ENCODE measurements at places on chromosomes 6 and 20.

- DNase-seq, result no peak
Observed at GRCh38 chr6:39850736-39851297, 58.6 kb downstream of the DAAM2 start.

DNA sequence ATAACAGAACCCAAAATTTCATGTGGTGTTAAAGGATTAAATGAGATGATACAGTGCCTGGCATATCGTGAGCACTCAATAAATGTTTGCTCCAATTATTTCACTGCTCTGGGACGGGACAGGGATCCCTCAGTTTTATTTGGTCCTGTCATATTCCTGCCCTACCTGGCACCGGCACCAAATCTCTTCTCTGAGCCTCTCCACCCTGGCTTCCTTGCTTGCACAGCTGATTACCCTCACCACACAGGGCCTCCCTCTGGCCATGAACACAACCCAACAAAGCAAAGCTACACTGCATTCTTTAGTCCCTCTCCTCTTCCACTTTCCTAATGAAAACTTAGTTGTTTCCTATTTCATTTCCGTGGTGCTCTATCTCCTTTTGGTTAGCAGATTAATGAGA lies 16.4 kb downstream of the CHD6 start:
- no peak for DNase-seq

DNA sequence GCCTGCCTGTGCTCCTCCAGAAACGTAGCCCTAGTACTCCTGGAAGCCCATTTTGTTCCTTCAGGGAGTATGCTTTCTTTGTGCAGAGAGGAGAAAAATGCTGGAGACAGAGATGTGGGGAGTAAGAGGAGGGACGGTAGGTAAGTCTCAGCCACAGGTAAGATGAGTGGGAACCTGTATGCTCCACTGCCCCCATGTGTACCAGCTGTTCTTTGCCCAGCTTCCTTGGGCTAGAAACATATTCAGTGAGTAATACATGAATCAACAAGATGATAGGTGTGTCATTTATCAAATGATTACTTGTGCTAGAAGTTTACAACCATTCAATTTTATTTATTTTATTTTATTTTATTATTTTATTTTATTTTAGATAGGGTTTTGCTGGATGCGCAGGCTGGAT lies 13.6 kb upstream of the CEP85L start:
- DNase-seq, result no peak

DNA sequence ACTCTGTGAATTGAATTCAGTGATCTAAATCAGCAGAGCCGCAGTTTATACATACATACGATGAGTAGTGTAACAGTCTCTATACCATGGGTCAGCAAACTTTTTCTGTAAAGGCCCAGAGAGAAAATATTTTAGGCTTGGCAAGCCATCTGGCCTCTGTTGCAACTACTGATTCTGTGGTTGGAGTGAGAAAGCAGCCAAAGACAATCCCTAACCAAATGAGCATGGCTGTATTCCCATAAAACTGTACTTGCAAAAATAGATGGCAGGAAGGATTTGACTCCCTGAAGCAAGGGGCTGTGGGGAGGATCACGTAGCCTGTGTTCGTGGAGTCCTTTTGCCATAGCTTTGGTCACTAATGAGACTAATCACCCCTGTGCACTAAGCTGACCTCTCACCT lies 17.9 kb upstream of the MOCS1 start:
- DNase-seq, result no peak

- no peak for DNase-seq
Observed at GRCh38 chr6:15077961-15078360, 167.9 kb upstream of the JARID2 start.

- no peak for DNase-seq
Observed at GRCh38 chr6:157139054-157139708, 184.1 kb downstream of the TMEM242 start.

GRCh38 chr20:14838663-14839628 lies 501.5 kb upstream of the FLRT3 start:
- DNase-seq, result no peak

- DNase-seq, result no peak
Observed at GRCh38 chr6:46289898-46290297, 119.1 kb upstream of the ENPP5 start.

- DNase-seq, result no peak
Observed at GRCh38 chr6:52022675-52023074, 64.7 kb downstream of the PKHD1 start.

- DNase-seq, result no peak
Observed at GRCh38 chr6:83962582-83962981, 71.0 kb upstream of the MRAP2 start.

- DNase-seq, result no peak
Observed at GRCh38 chr6:106789428-106790148, 160.2 kb downstream of the QRSL1 start.

GRCh38 chr6:84777888-84778287 lies 13.5 kb upstream of the TBX18 start:
- DNase-seq, result no peak

Measured in natural killer cell treated with Interleukin-12 subunit alpha and Interleukin-12 subunit beta and Interleukin-15 and Interleukin-18, amount 100 ng/mL, for 72 hours (primary cell).